ENCODE measurements at places on chromosomes 7 and 10.

DNA sequence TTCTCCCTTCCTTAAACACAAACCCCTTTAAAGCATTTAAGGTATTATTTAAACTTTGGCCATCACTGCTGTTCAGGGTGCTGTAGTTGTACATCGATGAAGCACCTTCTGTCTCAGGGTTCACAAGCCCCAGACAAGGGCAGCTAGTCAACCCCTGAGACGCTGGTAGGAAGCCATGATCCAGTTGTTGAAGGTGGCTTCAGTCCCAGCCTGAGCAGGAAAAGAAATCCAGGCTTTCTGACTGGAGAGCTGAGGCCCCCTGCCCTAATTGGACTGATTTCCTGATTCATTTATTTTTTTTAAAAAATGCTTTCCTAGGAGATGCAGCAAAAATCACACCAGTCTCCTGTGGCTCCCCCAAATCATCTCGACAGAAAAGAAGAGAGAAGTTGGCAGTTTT is 15.8 kb downstream of the CPA1 start:
- no peak for DNase-seq

DNA sequence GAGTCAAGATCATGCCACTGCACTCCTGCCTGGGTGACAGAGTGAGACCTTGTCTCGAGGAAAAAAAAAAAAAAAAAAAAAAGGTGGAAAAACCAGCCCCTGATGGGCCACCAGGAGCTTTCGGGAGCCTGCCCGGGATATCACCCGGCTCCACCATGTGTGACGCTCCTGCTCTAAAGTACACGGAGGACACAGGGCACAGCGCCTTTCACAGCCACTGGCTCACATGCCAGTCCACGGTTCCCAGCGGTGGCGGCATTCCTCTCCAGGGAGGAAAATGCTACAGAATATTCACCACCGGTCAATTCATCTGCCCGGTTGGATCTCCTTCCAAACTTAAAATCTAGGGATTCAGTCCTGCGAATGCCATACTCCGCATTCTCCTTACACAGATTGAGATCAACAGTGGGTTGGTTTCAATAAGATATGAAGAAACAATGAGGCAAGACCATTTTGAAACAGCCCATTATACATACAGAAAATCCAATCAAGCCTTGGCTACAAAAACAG is 81.2 kb downstream of the CTBP2 start:
- DNase-seq: no peak

DNA sequence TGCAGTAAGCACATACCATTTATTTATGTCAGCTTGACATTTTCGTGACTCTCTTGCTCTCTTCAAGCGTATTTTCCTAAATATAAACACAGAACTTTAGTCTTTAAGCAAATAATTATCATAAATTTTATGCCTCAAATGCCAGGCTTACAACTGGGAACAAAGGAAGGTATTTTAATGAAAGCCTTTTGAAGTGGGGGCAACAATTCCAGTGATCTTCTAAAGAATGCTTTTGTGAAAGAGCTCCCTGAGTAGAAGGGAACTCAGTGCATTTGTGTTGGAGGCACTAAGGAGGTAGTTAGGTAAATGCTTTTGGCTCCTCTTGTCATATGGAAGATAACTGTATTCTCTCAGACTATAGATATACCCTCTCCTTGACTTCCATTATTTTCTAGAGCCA is 104.9 kb downstream of the VPS50 start:
- DNase-seq: no peak

DNA sequence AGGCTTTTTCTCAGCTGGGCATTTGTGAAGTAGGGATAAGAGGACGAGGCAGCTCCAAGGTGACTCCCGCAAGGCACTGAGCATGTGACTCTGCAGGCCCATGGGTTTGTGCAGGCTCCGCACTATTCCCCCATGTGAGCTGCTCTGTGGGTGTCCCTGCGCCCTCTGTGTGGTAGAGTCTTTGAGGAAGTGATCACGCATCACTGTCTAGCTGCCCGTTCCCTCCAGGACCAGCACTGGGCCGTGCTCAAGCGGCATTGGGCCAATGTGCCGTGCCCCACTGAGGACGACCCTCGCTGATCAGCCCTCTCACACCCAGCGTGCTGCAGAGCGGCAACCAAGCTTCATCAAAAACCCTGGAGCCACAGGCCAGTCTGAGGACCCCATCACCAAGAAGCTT is 7.5 kb downstream of the PRKAG2 start:
- no peak for DNase-seq

DNA sequence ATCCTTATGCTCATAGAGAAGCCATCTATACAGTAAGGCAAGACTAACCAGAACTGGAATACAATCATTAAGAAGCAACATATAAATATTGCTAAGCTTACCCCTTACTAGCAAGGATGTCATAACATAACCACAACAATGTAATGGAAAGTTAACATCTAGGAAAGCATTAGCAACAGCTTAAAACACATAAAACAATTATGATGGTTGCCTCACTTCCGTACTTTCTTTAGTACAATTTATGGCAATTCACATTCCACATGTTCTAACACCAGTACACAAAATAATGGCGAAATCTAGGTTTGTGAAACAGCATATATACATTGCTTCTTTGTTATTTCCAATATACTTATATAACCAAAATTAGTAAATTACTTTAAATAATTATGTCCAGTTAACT is 195.0 kb downstream of the AHR start:
- no peak for DNase-seq

GRCh38 chr10:114471906-114472876 is 67.9 kb upstream of the AFAP1L2 start:
- no peak for DNase-seq

GRCh38 chr7:16564909-16565426 is 38.3 kb downstream of the LRRC72 start:
- DNase-seq: peak; percentile 9

DNA sequence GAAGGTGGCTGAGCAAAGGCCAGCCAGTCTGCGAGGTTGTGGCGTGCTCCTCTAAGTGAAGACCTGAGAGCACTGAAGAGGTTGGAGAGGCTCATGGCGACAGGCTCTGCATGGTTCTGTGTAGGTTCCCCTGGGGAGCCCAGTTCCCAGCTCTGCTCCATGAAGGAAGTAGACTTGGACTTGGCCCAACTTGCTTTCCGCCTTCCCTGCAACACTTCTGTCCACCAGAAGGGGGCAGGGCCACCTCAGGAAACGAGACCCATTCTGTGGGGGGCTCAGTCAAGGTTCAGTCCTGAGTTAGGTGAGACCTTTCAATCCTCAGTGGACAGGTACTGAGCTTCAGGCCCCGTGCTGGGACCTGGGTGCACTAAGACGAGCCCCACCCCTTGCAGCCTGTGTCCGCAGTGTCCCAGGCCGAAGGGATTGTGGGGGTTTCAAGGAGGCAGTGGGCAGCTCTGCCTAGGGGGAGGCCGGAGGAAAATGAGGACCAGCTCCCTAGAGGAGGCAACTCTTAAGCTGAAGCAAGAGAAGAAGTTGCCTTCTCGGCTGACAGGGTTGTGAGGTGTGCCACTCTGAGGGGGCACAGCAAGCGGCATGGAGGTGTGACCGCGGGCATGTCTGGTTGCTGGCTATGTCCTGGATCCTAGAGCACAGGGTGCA is 15.0 kb upstream of the PCBD1 start:
- DNase-seq: no peak

DNA sequence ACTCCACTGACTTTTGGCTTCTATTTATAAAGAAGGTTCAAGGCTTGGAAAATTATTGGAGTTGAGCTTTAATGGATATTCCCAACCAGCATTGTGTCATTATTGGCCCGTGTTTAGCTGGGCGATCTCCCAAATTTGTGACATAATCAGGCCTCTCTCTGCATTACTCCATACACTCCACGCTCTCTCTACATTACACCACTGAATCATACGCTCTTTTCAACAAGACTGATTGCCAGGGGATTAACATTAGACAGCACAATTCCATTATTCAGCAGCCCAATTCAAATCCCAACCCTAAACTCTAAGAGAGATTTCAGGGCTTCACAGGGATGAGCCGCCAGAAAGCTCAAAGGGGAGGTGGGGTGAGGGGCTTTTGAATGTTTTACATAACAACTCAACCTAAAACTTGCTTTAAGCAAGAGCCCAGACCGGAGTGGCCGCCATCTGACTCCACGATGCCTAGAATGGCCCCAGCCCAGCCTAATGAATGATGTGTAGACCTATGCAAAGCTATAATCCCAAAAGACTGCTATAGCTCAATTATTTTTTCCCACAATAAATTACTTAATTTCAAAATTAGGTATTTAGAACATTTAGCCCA is 61.8 kb downstream of the FGFR2 start:
- DNase-seq: no peak

GRCh38 chr7:147472556-147472955 is 1118.0 kb upstream of the C7orf33 start:
- DNase-seq: no peak

GRCh38 chr10:72340510-72341261 is 14.0 kb downstream of the DNAJB12 start:
- DNase-seq: no peak

DNA sequence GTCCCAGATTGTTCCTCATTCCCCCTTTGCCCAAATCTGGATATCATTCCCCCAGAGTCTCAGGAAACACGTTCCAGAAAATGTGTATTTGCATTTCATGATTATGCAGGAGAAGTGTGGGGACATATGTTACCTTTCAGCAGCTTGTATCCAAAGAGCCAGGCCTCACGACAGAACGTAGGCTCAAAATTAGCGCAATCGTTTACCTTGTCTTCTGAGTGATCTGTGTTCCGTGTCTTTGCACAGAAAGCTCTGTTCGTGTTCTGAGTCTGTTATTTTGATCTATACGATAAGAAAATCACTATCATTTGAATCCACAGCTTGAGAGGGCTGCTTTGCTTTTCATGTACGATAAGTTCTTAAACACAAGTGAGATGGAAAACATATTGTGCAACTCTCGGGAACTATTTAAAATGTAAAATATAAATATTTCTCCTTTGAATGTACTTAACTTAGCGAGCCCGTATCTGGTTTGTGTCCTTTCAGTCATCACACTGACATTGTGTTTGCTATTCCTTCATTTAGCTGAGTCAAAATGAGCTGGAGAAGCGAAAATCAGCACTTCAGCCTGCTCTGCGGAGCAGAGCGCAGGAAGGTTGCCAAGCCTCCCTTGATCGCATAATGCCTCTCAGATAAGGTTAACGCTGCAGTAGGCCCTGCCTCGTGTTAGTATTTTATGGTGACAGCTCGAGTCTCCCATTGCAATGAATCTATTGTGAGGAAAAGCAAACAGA is 80.2 kb upstream of the CACNB2 start:
- DNase-seq: no peak

DNA sequence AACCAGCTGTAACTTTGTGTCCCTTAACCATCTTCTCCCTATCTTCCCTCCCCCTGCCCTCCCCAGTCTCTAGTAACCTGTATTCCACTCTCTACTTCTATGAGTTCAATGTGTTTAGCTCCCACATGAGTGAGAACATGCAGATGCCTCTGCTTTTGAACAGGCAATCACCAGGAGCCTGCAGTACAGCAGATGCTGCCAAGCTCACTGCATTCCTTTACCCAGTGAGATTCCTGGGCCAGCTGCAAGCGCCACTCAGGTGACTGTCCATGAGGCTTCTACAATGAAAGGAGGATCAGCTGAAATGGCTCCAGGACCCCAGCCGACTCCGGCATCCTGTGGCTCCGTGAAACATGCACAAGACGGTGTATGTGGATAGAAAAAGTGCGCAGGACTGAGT is 15.7 kb downstream of the GRID1 start:
- no peak for DNase-seq

DNA sequence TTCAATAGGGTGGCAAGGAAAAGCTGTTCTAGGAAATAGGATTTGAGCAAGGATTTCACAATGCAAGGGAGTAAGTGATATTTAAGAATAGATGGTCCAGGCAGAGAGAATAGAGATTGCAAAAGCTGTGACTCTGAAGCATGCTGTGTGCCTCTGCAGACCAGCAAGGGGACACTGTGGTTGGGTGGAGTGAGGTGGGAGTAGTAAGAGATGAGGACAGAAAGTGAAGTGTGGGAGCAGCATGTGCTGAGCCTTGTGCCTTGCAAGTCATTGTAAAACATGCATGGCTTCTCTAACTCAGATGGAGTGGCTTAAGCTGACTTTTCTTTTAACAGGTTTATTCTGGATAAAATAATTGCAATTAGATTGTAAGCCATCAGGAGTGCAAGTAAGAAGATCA is 442.4 kb downstream of the CCSER2 start:
- DNase-seq: no peak

DNA sequence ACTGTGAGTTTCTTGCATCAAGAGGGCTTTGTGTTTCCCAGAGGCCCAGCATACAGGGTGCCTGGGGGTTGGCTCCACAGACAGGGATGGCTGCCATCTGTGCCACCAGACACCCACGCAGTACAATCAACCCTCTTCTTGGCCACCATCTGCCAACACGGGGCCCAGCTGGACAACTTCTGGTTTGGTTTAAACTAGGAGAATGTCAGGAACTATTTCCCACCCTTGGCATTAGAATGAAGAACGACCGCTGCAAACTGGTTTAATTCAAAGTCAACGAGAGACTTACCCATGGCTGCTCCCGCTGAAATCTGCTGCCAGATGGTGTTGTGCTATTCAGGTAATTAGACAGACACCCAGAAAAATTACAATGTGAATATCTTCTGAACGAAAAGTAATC is 27.8 kb downstream of the NMT2 start:
- DNase-seq: no peak

DNA sequence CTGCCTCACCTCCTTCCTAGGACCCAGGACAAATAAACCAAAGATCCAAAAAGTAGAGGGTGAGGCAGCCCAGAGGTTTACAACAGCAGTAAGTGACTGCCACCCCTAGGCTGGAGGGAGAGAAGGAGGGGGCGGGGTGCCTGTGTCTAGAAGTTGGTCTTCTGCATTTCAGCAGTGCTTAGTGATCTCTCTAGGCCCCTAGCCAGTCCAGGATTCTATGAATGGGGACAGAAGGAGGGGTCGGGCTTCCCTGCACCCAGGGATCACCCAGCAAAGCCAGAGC is 62.8 kb upstream of the KDM7A start:
- DNase-seq: no peak

GRCh38 chr10:71293446-71294084 is 25.5 kb upstream of the SLC29A3 start:
- no peak for DNase-seq

- DNase-seq: no peak
These were observed 108.3 kb upstream of the CDK6 start for GRCh38 chr7:92944633-92945032.

DNA sequence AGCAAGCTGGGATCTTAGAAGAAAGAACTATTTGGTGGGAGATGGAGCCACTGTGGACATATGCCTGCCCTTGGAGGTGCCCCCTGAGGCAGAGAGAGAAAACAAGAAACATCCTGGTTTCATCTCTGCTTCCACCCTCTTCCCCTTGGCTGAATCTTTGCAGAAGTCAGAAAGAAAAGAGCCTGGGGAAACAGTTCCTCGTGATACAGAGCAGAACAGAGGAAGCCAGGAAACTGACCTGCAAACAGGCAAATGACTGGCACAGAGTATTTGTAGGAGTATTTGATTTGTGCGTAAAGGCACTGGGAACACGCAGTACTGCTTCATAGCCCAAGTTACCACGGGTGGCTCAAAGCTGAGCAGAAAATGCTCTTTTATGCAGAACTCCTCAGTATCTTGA is 7.0 kb upstream of the KEL start:
- DNase-seq: no peak

GRCh38 chr10:49167425-49168170 is 20.6 kb downstream of the TMEM273 start:
- no peak for DNase-seq

GRCh38 chr10:33706746-33707145 is 372.3 kb upstream of the NRP1 start:
- DNase-seq: no peak

GRCh38 chr7:120794106-120794729 is 63.7 kb downstream of the TSPAN12 start:
- DNase-seq: no peak

- DNase-seq: no peak
These were observed 99.3 kb downstream of the KAT6B start for GRCh38 chr10:74925708-74926107.

Measured in AG04449 (cell line).